ENCODE measurements at places on chromosomes 3 and 15. TPM values are rescaled to one million over a fixed set of nuclear protein-coding genes. Genes with fewer than 3 reads are reported as not detected.

DNA sequence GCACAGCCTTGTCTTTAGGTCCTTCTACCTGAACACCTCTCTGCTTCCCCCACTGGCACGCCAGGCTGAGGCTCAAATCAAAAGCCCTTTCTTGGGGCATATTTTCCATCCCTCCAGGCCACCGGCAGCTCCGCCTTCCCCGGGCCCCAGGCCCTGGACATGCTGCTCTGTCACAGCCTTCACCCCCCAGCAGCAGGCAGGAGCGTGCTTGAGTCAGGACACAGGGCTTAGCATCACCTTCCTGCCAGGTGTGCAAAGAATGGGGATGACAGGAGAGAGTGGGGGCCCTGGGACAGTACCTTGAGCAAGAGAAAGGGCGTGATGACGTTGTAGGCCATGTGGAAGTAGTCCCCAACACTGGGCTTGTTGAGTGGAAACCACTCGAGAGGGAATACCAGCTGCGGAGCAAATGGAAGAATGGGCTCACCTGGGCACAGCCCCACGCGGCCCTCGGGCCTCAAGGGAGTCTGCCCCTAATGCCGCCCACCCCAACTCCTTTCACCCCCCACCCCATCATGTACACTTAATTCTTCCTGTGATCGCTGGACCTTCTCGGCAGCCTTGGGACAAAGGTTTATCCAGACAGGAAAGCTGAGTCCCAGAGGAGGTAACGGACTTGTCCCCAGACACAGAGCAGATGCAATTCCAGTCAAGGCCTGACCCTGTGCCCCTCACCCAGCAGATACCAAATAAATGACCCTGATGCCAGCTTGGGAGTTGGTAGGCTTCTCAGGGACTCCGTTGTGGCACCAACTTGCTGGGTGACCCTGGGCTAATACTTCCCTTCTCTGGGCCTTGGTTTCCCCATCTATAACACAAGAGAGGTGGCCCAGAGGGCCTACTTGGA is 9.1 kb upstream of the CALML4 start:
- no peak for DNase-seq

DNA sequence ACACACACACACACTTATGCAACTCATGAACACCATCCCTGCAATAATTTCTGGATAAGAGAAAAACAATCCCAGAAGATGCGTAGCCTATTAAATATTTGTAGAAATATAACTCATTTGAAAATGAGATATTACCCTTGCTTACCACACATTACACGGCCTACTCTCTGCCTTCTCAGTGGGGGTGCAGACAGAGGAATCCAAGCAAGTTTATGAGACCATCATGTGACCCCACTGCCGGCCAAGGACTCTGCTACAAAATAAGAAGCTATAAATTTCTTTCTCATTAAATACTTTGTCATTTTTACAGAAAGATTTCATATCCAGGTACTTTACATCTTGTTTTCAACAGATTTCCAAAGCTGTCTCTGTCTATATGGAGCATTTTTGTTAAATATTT is 286.3 kb downstream of the ZNF385D start:
- DNase-seq: no peak

- no peak for DNase-seq
Observed at GRCh38 chr3:43854916-43855315, 164.2 kb downstream of the ABHD5 start.

- DNase-seq: no peak
Observed at GRCh38 chr3:72295962-72296450, 511.1 kb upstream of the PROK2 start.

- DNase-seq: no peak
Observed at GRCh38 chr3:11385891-11386290, 113.7 kb downstream of the ATG7 start.

DNA sequence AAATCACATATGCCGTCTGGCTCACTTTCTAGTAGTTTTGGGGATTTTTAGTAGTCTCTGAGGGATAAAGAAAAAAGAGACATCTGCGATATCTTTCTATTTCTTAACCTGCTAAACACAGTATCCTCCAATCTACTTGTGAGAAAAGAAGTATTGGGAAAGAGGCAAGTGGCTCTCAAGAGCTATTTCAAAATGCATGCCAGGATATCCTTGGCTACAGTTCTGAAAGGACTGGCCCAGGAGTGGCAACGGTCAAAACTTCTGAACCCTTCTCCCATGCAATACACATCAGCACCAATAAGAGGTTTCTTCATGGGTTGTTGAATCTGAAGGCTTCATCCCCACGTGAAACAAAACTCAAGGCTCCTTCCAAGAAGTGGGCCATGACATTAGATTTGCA is 204.0 kb upstream of the WNT5A start:
- no peak for DNase-seq

DNA sequence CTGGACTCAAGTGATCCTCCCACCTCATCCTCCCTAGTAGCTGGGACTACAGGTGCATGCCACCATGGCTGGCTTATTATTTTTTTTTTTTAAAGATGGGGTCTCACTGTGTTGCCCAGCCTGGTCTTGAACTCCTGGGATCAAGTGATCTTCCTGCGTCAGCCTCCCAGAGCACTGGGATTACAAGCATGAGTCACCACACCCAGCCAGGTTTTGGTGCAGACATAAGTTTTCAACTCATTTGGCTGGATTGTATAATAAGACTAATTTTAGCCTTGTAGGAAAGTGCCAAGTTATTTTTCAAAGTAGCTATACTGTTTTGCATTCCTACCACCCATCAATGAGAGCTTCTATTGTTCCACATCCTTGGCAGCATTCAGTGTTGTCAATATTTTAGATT is 32.1 kb downstream of the BUB1B start:
- no peak for DNase-seq

Gene CDV3
- 158 TPM for polyA plus RNA-seq

Gene CPN2
- 0.38 TPM for polyA plus RNA-seq

Gene CCR2
- polyA plus RNA-seq: 1.9 TPM

Gene ASB14
- 0.68 TPM for polyA plus RNA-seq

Gene TUBGCP5
- polyA plus RNA-seq: 30.2 TPM
